M059J (cell line): ENCODE measurements at places on chromosomes 13 and 19.

DNA sequence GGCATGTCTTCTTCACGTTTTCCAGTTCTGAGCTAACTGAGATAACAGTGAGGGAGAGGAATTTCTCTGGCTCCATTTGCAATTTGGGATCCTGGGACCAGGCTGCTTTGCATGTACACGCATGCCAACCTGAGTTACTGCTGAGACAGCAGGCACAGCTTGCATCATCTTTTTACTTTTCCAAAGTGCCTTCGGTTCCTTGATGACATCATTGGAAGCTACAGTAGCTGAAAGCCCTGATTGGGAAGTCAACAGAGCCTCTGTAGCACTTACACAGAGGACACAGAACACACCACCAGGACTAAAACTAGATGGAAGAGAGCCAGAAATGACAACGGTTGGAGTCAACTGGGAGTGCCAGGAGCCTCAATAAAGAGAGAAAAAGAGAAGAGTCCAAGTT lies 399.1 kb upstream of the GPC6 start:
- DNase-seq: no peak

- DNase-seq: no peak
These were observed 955.5 kb upstream of the PCDH9 start for GRCh38 chr13:68185444-68186141.

DNA sequence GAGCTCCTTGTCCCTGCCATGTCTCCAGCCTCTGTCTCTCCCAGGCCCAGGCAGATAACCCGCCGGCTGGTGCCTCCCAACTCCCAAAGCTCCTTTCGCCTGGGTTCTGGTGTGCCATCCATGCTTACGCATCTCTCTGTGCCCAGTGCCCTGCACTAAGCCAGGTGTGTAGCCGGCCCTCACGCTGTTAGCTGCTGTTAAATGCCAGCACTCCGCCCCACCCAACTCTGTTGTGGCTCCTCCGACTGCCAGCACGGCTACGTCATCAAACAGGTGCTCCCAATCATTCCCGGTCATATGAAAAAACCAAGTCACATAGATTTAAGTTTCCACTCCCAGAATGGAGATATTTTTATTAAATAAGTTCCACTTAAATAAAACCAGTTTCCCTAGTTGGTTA lies 7.0 kb upstream of the HSPH1 start:
- DNase-seq: no peak

- no peak for DNase-seq
These were observed 481.3 kb upstream of the GPC6 start for GRCh38 chr13:92745258-92745657.

- DNase-seq: peak; percentile 33
These were observed 685 bp downstream of the TCF3 start for GRCh38 chr19:1651568-1652291.

- DNase-seq: no peak
These were observed 11.1 kb downstream of the LMO7 start for GRCh38 chr13:75647126-75647784.

- DNase-seq: no peak
These were observed 61.9 kb upstream of the ATP12A start for GRCh38 chr13:24618011-24618955.

- no peak for DNase-seq
These were observed 23.2 kb downstream of the TSKS start for GRCh38 chr19:49739933-49740332.

GRCh38 chr19:14301150-14301549 lies 80.1 kb upstream of the ADGRE5 start:
- DNase-seq: no peak

GRCh38 chr19:3058009-3058820 lies 4.1 kb downstream of the TLE5 start:
- DNase-seq: no peak

- no peak for DNase-seq
These were observed 573 bp upstream of the STARD13 start for GRCh38 chr13:33286128-33286527.
